Activated naive CD4-positive, alpha-beta T cell treated with anti-CD3 and anti-CD28 coated beads for 36 hours (primary cell): ENCODE measurements at places on chromosomes 2 and 18.

- H3K4me1 ChIP-seq, result peaks cover 2% of the 10 kb centered on the region
- H3K4me3 ChIP-seq, result no peak overlapping the region
- no peak overlapping the region for H3K27ac ChIP-seq
- no peak for DNase-seq
- H3K36me3 ChIP-seq, result no peaks in the 10 kb centered on the region
Observed at GRCh38 chr2:179057737-179058136, 7.8 kb upstream of the CCDC141 start.

GRCh38 chr2:174336501-174337336, 2.0 kb downstream of the SP9 start:
- H3K27me3 ChIP-seq, result peaks cover 66% of the 10 kb centered on the region
- peak; percentile 45 for DNase-seq
- peaks cover 46% of the 10 kb centered on the region for H3K4me1 ChIP-seq
- H3K4me3 ChIP-seq, result peak overlapping the region; percentile 61
- no peak overlapping the region for H3K27ac ChIP-seq

- H3K4me1 ChIP-seq, result no peaks in the 10 kb centered on the region
- no peak for DNase-seq
- no peak overlapping the region for H3K4me3 ChIP-seq
- H3K27me3 ChIP-seq, result peaks cover 39% of the 10 kb centered on the region
- H3K27ac ChIP-seq, result no peak overlapping the region
Observed at GRCh38 chr2:188970211-188970610, 4.0 kb upstream of the COL3A1 start.

DNA sequence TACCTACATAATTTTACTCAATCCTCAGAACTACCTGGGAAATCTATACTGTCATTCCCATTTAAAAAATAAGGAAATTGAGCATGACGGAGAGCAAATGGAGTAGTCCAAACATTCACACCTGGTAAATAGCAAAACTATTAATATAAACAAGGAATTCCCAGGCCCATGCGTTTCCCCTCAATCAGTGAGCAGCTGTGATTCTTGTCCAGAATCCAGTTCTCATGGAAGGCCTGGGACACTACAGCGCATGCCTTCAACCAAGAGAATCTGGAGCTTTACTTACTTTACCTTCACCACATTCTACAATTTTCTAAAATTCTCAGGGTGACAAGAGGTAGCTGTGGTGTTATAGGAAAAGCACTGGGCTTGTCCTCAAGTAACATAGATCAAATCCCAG, 259.0 kb downstream of the LRATD1 start:
- H3K4me1 ChIP-seq, result no peaks in the 10 kb centered on the region
- no peak for DNase-seq
- no peak overlapping the region for H3K4me3 ChIP-seq
- no peak overlapping the region for H3K27ac ChIP-seq

- DNase-seq, result no peak
- no peak overlapping the region for H3K27ac ChIP-seq
- no peaks in the 10 kb centered on the region for H3K36me3 ChIP-seq
Observed at GRCh38 chr2:210586381-210586780, 30.0 kb downstream of the CPS1 start.

DNA sequence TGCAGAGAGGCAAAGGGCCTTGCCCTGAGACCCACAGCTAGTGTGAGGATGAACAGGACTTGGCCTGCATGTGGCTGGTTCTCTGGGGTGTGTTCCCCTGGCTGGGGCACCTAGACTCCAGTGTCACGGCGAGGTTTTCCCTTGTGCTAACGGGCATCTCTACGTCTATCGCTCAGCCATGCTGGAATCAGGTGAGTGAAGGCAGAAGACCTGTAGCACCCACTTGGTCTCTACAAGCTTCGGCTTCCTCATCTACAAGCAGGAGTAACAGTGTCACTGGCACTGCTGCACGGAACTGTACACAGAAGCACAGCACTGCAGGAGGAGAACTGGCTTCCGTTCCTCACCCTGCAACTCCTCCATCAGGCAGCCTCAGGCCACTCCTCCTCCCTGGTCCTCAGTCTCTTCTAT, 30.6 kb downstream of the HS1BP3 start:
- no peak overlapping the region for H3K27ac ChIP-seq
- H3K4me3 ChIP-seq, result no peak overlapping the region
- no peaks in the 10 kb centered on the region for H3K4me1 ChIP-seq
- DNase-seq, result no peak
- peaks cover 8% of the 10 kb centered on the region for H3K36me3 ChIP-seq

- H3K27ac ChIP-seq, result no peak overlapping the region
- H3K27me3 ChIP-seq, result peaks cover 7% of the 10 kb centered on the region
- DNase-seq, result no peak
Observed at GRCh38 chr18:36737316-36737715, 91.5 kb downstream of the TPGS2 start.

- no peak overlapping the region for H3K27ac ChIP-seq
- H3K4me3 ChIP-seq, result no peak overlapping the region
- peaks cover 14% of the 10 kb centered on the region for H3K27me3 ChIP-seq
- no peaks in the 10 kb centered on the region for H3K36me3 ChIP-seq
- DNase-seq, result no peak
Observed at GRCh38 chr2:118731413-118731812, 116.0 kb downstream of the EN1 start.

GRCh38 chr18:11882636-11883035, 25.5 kb downstream of the MPPE1 start:
- H3K4me1 ChIP-seq, result no peaks in the 10 kb centered on the region
- no peak overlapping the region for H3K27ac ChIP-seq
- peaks cover 11% of the 10 kb centered on the region for H3K36me3 ChIP-seq

DNA sequence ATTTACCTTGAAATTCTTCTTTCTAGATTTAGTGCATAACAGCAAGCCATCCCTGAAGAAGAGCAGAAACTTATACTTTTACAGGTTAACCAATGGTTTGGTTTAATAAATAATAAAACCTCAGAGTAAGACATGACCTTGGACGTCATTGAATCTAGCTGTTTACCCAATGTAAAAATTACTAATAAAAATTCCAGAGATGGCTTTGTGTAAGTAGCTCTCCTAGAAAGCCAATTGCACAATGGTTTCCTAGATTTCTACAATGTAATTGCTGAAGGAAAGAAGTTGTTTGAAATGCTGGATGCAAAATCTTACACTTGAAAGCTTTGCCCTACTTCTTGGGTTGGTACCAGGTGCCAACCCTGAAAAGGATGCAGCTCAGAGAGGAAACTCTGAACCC, 1.5 kb downstream of the XDH start:
- peaks cover 5% of the 10 kb centered on the region for H3K4me1 ChIP-seq
- H3K27me3 ChIP-seq, result peaks cover 10% of the 10 kb centered on the region
- H3K4me3 ChIP-seq, result no peak overlapping the region
- no peaks in the 10 kb centered on the region for H3K36me3 ChIP-seq
- DNase-seq, result no peak

- no peak overlapping the region for H3K27ac ChIP-seq
- no peaks in the 10 kb centered on the region for H3K36me3 ChIP-seq
- H3K4me1 ChIP-seq, result no peaks in the 10 kb centered on the region
- H3K27me3 ChIP-seq, result peaks cover 6% of the 10 kb centered on the region
- no peak for DNase-seq
Observed at GRCh38 chr2:35783723-35784122, 571.9 kb upstream of the CRIM1 start.

- H3K27me3 ChIP-seq, result peaks cover 2% of the 10 kb centered on the region
- DNase-seq, result no peak
- no peak overlapping the region for H3K27ac ChIP-seq
- no peak overlapping the region for H3K4me3 ChIP-seq
Observed at GRCh38 chr2:155357172-155357571, 658.7 kb downstream of the KCNJ3 start.

DNA sequence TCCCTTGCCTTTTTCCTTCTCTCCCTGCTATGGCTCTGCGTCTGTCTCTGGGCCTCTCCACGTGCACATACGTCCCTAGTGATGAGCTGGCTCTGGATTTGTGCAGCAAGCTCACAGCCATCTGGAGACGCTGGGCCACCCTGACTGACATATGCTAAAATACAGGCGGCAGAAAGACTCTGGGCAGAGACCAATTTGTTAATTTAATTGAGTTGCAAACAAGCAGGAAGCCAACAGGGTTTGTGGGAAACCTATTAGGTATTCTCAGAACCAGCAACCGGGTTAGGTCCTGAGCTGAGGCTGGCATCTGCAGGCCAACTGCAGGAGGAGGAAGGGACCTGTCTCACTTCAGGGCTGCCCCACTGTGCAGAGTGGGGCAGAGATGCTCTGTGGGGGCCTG, 53.5 kb upstream of the SMAD2 start:
- no peak overlapping the region for H3K4me3 ChIP-seq
- H3K36me3 ChIP-seq, result no peaks in the 10 kb centered on the region
- no peak for DNase-seq
- H3K27ac ChIP-seq, result no peak overlapping the region

DNA sequence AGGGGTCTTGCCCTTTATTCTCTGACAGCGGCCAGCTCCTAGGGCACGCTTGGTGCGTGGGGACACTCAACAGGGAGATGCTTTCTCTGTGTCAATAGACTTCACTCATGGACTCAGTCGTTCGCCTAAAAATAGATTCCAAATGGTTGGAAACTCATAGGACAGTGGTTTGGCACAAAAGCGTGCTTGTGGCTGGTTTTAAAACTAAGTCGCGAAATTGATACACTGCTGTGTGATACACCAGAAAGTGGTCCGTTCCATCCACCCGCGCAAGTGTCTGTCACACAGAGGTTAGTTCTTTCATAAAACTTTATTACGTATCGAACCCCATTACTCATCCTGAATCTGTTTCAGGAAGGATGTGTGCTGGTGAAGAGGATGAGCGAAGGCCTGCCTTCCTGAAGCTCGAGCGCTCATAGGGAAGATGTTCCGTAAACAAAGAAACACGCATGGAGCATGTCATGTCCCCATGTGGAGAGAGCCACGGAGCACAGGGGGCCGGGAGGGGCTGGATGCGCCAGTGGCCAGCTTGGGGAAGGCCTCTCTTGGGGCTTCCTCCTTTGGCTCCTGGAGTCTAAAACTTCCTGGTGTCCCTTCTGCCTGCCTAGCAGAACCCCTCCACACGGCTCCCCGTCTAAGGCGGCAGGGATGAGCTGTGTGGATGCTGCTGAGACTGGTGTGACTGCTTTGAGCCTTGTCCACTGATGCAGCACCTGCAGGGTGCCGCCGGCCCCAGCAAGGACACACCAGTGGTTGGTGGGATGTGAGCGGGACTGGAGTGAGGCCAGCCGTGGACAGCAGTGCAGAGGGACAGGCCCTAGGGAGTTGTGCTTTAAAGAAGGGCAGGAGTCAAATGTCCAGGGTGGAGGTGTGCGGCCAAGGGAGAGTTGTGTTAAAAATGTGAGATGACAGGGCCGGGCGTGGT, 207.2 kb downstream of the GBX2 start:
- H3K4me1 ChIP-seq, result no peaks in the 10 kb centered on the region
- DNase-seq, result no peak
- H3K36me3 ChIP-seq, result no peaks in the 10 kb centered on the region

DNA sequence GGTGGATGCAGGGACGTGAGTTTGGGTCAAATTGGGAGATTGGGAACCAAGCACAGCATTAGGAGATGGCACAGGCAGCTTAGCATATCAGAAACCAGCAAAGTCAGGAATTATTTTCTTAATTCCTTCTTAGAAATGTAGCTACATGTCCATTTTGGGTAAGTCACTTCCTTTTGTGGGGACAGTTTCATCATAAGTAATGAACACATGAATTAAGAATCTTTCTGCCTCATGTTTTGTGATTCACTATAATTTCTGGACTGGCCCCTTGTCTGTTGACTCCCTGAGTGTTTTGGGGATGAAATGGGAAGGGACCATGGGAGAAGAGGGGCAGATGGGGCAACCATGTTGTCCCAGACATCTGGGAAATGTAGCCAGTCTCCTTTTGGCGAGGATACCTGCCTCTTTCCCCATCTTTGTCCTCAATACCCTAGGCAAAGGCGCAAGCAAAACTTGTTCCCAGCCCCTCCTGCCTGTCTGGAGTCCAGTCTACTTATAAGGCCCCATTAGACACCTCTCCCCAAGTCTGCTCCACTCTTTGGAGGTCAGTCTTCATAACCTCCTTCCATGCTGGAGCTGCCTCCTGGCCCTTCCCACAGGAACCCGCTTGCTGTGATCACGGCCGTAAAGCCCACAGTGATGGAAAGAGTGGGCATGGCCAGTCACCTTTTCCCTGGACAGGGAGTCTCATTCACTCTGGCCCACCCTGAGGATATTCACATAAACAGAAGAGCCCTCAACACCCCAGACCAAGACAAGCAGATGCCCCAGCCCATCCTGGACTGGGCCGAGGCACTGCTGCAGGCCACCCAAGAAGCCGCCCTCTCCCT, 25.7 kb downstream of the MTHFD2 start:
- no peak for DNase-seq
- H3K27ac ChIP-seq, result peak overlapping the region; percentile 26
- no peak overlapping the region for H3K4me3 ChIP-seq
- no peaks in the 10 kb centered on the region for H3K4me1 ChIP-seq
- peaks cover 8% of the 10 kb centered on the region for H3K36me3 ChIP-seq

DNA sequence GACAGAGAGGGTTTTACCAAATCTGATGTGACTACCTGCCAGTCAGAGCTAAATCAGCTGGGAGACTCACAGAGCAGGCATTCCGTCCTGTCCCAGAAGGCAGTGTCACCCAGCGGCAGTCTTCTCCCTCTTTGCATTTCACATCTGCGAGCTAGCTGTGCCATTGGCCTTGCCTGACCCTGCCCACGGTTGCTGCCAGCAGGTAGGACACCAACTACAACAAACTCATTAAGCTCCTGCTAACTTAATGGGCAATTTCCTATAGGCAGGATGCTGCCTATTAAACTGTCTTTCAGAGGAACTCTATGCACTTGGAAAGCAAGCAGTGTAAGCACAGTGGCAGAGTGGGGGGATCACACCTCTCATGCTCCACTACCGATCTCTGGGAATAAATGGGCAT, 116.4 kb upstream of the CAPN13 start:
- no peak overlapping the region for H3K4me3 ChIP-seq
- H3K4me1 ChIP-seq, result no peaks in the 10 kb centered on the region
- no peak overlapping the region for H3K27ac ChIP-seq
- DNase-seq, result no peak
- H3K27me3 ChIP-seq, result no peaks in the 10 kb centered on the region

- peaks cover 27% of the 10 kb centered on the region for H3K27me3 ChIP-seq
- H3K4me3 ChIP-seq, result peak overlapping the region; percentile 13
- H3K27ac ChIP-seq, result no peak overlapping the region
- DNase-seq, result peak; percentile 25
- H3K36me3 ChIP-seq, result peaks cover 1% of the 10 kb centered on the region
Observed at GRCh38 chr2:1995987-1996386, 251.7 kb upstream of the PXDN start.

DNA sequence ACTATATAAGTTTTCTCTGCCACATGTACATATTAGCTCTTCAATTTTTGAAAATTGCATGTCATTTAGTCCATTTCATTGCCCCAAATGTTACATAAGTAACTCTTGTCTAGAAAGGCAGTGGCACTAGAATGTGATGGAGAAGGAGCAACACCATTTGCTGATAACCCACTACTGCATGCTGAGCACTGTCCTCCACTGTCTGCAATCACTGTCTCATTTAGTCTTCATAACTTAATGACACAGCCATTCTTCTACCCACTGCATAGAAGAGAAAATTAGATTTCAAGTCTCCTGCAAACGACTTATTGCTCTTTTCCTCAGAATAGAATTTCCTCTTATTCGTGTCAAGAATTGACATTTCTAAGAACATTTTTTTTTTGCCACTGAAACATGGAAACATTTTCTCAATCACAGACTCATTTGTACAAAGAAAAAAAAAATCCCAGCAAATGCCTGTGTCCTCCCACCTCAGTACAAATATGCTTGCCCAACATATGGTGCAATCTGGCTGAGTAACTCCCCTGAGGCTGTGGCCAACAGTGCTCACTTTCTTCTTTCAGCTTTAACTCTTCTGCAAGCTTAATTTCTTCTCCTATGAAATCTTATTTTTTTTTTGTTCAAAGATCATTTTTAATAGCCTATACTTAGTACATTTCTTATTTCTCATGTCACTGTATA, 768.6 kb upstream of the HS6ST1 start:
- H3K36me3 ChIP-seq, result no peaks in the 10 kb centered on the region
- H3K27ac ChIP-seq, result no peak overlapping the region
- H3K27me3 ChIP-seq, result no peaks in the 10 kb centered on the region
- no peak overlapping the region for H3K4me3 ChIP-seq
- no peak for DNase-seq
